ENCODE measurements at places on chromosomes 4 and X.

DNA sequence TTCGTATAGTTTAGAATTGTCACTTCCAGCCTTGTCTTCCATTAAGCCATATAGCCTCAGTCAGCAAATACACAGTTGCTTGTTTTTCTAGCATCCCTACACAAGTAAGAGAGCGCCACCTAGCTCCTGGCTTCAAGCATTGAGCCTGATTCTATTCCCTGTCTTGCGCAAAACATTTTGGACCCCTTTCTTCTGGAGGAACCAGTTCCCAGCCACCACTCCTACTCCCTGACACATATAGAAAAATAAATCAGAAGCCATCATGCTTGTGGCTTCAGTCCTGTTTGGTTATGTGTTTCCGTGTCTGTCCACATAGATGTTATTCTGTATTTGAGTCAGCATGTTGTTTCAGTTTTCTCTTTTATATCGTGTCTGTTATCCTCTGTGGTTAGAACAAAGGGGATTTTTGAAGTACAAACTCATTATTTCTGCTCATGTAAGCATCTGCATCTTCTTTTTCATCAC, 59.9 kb downstream of the GK start:
- DNase-seq = peak; percentile 38

GRCh38 chr4:151114338-151114737, 14.9 kb downstream of the RPS3A start:
- no peak for DNase-seq

DNA sequence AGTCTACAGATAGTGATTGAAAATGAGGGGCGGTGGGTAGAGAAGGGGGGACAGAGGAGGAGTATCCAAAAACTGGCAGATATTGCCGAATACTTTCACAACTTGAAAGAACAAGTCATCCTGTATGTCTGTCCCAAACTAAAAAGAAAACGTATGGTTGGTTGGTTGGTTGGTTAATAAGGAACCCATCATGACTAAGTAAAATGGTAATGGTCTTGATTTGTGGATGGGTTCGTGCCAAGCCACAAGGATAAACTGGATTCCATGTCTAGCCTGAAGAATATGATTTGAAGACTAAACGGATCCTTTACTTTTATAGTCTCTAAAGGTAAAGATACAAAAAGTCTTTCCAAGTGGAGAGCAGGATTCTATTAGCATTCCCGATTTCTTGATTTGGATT, 208.4 kb downstream of the DCLK2 start:
- no peak for DNase-seq

DNA sequence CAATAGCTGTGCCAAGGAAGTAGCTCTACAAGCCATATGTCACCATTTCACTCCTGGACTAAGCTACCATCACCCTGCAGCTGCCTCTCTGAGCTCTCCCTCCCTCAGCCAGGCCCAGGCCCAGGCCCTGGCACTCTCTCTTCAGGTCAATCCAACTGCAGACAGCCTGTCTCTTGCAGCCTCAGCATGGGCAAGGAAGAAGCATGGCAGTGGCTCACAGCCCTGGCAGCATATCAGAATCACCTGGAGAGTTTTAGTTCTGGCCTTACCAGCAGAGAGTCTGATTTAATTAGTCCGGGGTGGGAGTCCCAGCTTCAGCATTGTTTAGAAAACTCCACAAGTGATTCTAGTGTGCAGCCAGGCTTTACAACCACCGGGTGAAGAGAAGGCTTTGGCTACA, 31.5 kb downstream of the NALF2 start:
- DNase-seq = no peak

DNA sequence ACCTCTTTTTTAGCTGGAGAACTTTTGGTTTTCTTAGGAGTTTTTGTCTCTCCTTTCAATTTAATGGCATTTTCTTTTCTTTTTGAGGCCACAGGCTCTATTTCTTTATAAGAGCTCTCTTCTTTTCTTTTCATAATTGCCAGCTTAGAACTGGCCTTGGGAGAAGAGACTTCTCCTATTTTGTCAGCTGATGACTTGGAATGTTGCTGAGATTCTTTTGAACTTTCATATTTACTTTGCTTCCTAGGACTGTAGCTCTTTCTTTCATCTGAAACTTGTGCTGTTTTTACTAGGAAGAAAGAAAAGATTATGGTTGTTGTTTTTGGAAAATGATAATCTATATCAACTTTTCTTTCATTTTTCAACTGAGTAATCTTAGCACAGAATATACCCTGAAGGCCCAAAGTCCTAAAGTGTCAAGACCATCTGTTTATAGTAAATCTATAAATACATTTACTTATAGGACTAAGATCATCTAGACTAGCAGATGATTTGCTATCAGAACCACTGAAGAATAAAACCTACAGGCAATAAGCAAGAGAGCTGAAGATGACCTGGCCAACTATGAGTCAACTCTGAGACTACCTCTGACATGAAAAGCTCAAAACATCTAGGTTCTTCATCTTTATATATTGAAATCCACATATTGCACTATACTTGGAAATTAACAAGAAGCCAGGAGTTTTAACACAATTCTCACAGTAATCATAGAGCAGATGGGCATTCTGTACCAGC, 45.6 kb downstream of the RFC1 start:
- no peak for DNase-seq

GRCh38 chr4:88618782-88619485, 26.7 kb downstream of the HERC3 start:
- DNase-seq = no peak

DNA sequence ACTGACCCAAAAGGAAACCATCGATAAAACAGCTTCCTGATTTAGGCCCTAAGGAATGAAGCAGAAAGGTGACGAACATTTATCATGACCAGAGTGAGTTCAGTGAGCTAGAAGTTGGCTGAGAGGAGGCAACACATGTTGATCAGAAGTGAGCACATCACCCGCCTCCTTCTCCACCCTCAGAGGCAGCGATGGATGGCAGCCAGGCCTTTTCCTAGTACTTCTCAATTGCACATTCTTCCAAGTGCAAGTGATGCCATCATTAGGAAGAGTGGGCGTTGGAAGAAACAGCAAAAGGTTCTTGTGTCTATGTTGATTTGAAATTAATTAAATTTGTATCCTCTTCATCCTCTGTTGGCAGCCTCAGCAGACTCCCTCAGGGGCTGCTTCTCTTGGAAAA, 51.7 kb downstream of the TMEM154 start:
- DNase-seq = peak; percentile 42

GRCh38 chrX:109475174-109475891, 6.6 kb downstream of the GUCY2F start:
- DNase-seq = peak; percentile 9

DNA sequence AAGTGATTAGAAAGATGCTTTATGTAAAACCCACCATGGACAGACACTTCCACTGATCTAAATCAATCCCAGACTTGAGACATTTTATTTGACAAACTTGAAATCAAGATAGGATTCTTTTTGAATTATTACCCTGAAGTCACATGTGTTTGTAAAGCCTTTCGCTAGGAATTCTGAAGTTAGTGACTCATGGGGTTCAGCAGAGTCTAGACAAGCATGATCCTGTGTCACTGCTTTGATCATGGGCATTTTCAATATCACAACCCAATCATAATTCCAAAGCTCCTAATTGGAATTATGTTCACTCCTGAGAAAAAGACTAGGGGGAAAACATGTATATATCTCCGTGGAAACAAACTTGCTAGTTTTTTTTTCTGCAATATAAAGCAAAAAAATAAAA, 67.5 kb upstream of the BMP3 start:
- DNase-seq = no peak

DNA sequence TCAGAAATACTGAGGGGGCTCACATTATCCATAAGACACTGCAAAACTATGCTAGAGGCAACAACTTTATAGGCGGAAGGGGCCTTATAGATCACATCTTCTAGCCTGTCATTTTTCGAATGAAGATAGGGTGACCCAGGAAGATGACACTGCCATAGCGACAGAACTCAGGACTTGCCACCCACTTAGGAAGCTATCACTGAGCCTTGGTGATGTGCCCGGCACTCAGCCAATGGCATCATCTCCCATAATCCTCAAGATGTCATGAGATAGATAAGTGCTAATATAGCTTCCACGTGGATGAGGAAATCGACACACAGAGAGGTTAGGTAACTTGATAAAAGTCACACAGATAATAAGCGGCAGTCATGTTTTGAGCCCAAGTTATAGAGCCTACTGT, 346.6 kb downstream of the DHX15 start:
- DNase-seq = no peak

DNA sequence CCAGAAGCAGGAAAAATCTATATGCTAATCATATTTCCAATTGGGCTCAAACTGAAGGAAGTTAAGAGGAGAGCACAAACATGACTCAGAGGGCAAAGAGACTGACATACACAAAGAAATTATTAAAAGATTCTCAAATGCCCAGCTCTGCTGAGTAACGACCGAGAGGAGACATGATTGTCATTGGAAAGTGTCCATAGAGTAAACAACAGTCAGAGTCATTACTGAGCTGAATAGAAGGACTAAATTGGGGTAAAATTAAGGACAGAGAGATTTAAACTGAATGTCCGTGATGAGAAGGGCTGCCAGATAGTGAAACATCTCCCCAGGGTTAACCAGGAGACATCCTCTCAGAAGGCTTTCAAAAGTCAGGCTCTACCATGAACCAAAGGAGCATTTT, 111.2 kb upstream of the GALNT7 start:
- no peak for DNase-seq

- no peak for DNase-seq
Measured at GRCh38 chrX:1386338-1387127, 5.4 kb downstream of the SLC25A6 start.

GRCh38 chr4:113285501-113285900, 236.0 kb downstream of the ANK2 start:
- no peak for DNase-seq

GRCh38 chr4:72744103-72744725, 175.2 kb upstream of the ADAMTS3 start:
- DNase-seq = no peak

GRCh38 chr4:172813359-172813923, 355.2 kb upstream of the GALNT7 start:
- no peak for DNase-seq

GRCh38 chrX:670645-671044, 40.1 kb downstream of the SHOX start:
- DNase-seq = no peak

DNA sequence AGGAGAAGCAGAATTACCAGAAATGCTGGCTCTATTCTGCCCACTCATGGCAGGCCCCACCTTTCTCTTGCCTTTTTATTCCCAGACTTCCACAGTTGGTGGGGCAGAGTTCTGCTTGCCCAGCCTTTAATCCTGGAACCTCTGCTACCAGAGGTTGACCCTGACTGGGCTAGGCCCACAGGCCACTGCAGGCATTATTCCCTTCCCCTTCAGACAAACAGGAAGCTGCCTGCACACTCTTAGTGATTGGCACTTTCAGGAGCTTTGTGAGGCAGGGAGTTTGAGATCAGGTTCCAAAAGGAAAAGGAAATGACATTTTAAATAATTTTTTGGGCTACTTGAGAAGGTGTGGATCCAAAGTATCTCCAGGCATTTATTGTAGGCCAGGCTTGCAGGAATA, 18.8 kb downstream of the MSN start:
- DNase-seq = no peak

- DNase-seq = no peak
Measured at GRCh38 chrX:42189576-42189975, 266.2 kb upstream of the CASK start.

- peak; percentile 64 for DNase-seq
Measured at GRCh38 chr4:73520821-73521220, 39.3 kb downstream of the AFM start.

DNA sequence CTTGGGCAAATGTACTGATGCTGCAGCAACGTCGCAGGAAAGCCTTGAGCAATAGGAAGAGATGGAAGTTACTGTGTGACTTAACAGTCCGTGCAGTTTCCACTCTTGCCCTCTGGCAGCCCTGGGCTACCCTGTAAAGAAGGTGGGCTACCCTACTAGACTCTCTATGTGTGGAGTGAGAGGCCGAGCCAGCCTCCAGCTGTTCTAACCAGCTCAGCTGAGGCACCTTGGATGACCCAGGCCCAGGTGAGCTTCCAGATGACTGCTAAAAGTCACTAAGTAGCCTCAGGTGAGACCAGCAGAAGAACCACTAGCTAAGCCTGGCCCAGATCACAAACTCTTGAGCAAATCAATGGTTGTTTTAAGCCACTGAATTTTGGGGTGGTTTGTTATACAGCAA, 34.9 kb upstream of the PPP2R2C start:
- no peak for DNase-seq

- peak; percentile 3 for DNase-seq
Measured at GRCh38 chrX:138128027-138128671, 562.2 kb downstream of the ZIC3 start.

- peak; percentile 85 for DNase-seq
Measured at GRCh38 chr4:4574792-4575191, 32.9 kb upstream of the STX18 start.

GRCh38 chr4:71538528-71538927, 199.7 kb downstream of the SLC4A4 start:
- no peak for DNase-seq

DNA sequence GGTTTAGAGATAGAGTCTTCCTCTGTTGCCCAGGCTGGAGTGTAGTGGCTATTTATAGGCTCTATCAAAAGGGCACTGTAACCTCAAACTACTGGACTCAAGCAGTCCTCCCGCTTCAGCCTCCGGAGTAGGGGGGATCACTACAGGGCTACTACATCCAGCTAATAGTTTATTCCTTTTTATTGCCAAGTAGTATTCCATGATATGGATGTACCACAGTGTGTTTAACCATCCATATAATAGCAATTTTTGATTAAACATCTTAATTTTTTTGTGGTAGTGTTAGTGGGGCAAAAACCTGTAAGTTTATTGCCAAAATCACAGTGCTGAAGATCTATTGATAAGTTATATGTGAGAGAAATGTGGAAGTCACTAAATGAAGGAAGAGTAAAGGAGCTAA, 2.6 kb upstream of the NDUFC1 start:
- DNase-seq = no peak

DNA sequence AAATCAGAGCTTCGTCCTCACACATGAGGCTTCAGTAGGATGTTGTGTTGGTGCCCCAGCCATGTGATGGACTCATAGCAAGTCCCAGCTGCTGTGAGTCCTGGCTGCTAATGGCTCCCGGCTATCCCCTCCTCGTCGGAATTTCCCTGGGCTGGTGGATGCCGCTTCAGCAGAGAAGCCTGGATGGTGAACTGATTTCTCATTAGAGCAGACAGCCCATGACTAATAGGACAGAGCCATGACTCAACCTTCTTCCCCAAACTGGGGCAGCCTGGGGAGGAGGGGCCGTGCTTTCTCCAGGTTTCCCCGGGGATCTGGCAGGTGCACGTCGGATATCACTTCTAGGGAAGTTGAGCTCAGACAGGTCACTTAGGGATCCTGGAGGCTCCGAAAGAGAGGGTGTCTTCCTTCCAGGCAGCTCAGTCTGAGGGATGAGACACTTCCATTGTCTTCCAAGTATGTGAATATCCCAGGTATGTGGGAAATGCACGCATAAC, 112.7 kb downstream of the ASMT start:
- DNase-seq = no peak

- no peak for DNase-seq
Measured at GRCh38 chrX:105117621-105118020, 102.9 kb downstream of the TEX13A start.
